ENCODE measurements at places on chromosomes 3 and 15.

- no peak for DNase-seq
Measured at GRCh38 chr15:90710436-90711027, 6.6 kb upstream of the BLM start.

GRCh38 chr3:70824773-70825172, 512.3 kb upstream of the MDFIC2 start:
- no peak for DNase-seq

DNA sequence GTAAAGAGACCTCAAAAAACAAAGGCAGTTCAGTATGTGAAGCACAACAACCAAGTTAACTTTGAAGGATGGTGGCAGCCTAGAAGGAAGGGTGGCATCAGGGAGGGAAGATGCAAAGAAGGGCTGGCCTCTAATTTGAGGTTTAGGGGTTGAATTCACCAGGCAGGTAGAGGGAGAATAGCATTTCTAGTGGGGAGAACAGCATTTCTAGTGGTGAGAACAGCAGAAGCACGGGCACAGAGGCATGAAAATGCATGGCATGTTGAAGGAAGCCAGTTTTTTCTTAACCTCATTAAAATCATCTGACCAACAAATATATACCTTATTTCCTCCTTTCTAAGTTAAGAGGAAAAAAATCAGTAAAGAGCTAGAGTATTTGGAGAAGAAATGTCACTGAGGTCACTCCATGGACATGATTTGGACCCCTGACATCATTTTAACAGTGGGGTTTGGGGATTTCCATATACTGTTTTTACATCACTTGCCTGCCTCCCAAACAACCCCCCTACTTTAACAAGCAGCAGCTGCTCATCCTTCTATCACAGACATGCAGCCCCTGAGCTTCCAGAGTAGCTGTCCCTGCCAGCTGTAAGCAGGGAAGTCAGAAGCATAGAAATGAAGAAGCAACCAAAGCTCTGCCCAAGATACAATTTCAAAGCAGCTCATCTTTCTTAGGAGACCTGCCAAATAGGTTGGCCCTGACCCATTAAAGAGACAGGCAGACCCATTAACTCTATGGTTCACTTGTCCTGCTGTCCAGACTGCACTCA, 2.4 kb upstream of the POPDC2 start:
- DNase-seq: no peak

GRCh38 chr3:180142472-180142871, 105.7 kb upstream of the PEX5L start:
- no peak for DNase-seq

GRCh38 chr3:69445498-69445897, 59.6 kb upstream of the FRMD4B start:
- no peak for DNase-seq

DNA sequence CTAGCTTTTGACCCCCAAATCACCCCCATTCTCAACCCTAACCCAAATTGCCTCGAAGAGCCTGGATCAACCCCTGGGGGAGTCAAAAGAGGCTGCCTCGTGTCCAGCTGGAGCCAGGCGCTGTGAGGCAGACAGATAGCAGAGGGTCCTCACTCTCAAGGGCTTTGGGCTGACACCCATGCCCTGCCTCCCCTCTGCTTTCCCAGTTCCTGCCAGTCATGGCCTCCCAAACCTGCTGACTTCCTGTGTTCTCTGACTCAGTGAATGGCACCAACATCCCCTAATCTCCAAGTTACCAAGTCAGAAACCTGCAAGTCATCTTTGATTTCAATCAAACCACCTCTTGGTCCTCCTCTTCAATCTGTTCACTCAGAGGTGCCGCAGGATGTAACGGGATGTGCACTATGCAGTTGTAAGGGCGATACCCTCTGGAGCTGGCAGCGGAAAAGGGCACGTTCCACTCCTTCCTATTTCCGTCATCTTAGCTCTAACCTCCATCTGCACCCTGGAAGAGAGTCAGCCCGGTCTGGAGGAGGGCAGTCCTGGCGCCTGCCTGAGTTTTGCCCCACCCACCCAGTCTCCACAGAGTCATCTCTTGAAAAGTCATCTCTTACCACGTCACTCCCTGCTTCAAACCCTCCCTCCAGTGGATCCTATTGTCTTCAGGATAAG, 52.4 kb upstream of the FAM174B start:
- no peak for DNase-seq

DNA sequence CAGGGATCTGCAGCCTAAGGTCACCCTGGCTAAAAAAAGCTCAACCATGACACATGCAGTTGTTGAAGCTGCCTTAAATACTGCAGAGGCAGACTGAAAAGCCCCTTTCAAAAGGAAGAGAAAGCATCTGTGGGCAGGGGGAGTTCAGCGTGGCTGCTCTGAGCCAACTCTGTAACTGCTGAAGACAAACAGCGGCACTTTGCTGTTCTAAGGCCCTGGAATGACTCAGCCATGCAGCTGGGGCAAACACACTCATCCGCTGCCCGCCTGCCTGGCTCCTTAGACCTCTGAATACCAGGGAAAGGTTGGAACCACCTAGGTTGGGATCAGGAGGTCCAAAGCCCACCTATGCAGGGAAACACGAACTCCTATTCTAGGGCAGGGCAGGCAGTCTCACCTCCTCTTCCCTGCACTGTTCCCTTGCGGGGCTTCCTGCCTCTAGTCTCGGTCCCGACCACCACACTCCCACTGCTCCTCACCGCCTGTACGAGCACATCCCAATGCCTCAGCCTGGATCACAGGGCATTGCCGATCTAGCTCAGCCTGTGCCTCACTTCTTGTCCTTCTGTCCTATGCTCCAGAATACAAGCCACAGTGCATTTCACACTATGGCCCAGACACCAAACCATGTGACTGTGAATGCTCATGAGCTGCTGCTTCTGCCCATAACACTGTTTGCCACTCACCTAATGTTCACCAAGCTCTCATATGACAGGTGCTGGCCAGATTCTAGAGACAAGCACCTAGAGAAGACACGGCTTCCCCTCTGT, 6.6 kb upstream of the MUSTN1 start:
- no peak for DNase-seq

- no peak for DNase-seq
Measured at GRCh38 chr3:191240486-191240885, 41.4 kb downstream of the OSTN start.

DNA sequence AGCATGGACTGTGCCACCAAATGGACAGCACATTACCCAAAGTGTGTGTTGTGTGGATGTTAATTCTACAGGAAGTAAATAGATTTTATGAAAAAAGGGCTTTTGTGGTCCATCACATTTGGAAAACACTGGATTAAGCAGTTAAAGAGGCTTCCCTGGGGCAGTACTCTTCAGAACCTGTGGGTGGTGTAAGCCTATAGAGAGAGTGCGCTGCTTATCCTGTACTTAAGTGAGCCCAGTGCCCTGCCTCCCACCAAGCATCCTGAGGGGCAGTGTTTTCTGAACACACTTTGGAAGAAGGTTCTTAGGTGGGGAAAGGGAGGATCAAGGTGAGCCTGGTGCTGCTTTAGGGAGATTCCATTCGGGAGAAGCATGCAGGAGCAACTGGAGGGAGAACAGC, 10.9 kb downstream of the TTLL3 start:
- DNase-seq: no peak

GRCh38 chr3:42936157-42936981, 30.4 kb downstream of the ZNF662 start:
- peak; percentile 20 for DNase-seq

GRCh38 chr3:196127308-196128040, 45.6 kb upstream of the TFRC start:
- DNase-seq: no peak

DNA sequence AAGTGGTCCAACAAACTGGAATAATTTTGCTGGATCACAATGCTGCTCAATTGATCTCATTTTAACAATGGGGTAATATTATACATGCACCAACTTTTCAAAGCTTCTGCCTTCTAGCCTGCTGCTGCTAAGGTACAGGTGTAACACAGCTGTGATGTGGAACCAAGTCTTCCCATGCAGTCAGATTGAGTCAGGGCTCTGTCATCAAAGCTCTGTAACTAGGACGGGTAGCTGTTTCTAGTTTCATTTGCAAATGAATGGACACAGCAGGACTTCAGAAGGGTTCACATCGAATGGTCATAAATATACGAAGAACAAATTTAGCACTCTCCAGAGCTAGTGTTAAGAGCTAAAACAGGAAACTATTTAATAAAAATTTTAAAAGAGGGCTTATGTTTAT, 189.2 kb downstream of the USP13 start:
- DNase-seq: no peak

- DNase-seq: no peak
Measured at GRCh38 chr3:49427586-49427985, 1.5 kb downstream of the NICN1 start.

DNA sequence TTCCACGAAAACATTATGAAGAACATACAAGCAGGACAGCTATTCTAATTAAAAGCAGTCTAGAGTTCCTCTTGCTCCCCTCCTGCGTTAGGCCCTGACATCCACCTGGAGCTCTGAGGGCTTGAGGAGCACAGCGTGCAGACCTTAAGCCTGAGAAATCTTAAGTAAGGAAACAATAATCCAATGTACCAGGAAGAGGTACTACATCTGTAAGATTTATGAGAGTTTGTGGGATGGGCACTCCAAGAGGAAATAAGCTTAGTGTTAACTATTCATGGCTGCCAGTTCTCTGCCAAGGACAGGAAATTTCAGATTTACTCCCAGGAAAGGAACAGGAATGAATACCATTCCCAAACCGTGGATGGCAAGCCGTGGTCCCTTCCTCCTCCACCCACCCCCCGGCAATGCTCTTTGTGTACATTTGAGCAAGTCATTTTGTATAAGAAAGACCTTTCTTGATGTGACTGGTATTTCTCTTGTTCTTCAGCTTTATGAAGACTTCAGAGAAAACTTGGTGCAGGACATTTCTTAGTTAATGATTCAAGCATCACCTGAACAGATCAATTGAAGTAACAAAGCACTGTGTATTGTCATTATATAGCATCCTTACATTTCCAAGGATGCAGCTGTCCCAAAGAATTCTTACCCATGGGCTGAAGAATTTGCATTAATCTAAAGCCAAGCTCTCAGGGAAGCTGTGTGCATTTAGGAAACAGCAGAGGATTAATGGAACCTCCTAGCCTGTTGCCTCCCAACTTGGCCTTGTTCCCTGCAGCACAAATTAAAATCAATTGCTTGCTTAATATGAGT, 28.8 kb upstream of the VILL start:
- DNase-seq: no peak

- no peak for DNase-seq
Measured at GRCh38 chr3:66256806-66257205, 36.0 kb downstream of the SLC25A26 start.

DNA sequence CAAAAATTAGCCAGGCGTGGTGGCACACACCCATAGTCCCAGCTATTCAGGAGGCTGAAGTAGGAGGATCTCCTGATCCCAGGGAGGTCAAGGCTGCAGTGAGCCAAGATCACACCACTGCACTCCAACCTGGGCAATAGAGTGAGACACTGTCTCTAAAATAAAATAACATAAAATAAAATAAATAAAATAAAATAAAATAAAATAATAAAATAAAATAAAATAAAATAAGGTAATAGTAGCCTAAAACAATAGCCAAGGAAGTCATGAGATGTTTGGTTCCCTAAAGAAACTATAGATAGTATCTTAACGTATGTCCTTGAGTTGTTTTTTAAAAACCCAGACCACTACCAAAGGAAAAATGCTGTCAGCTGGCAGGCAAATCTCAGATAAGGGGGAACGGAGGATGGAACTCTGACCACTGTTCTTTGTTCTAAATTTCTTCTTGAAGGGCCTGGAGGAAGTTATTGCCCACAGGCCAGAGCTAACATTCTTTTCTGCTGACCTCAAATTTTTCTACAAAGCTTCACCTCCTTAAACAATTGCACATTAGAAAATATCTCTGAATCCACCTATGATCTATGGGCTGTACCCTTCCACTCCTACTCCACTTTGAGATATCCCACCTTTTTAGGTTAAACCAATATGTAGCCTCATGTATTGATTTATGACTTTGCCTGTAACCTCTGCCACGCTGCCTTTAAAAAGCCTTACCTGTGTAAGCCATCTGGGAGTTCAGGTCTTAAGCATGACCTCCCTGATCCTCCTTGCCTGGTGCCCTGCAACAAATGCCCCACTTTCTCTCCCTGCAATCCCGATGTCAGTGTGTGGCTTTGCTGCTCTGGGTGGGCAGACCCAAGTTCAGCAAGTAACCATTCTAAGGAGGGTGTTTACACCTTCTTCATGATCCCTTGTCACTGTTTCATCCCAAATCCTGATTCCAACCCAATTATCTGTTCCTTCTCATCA, 126.2 kb upstream of the BHLHE40 start:
- DNase-seq: no peak

DNA sequence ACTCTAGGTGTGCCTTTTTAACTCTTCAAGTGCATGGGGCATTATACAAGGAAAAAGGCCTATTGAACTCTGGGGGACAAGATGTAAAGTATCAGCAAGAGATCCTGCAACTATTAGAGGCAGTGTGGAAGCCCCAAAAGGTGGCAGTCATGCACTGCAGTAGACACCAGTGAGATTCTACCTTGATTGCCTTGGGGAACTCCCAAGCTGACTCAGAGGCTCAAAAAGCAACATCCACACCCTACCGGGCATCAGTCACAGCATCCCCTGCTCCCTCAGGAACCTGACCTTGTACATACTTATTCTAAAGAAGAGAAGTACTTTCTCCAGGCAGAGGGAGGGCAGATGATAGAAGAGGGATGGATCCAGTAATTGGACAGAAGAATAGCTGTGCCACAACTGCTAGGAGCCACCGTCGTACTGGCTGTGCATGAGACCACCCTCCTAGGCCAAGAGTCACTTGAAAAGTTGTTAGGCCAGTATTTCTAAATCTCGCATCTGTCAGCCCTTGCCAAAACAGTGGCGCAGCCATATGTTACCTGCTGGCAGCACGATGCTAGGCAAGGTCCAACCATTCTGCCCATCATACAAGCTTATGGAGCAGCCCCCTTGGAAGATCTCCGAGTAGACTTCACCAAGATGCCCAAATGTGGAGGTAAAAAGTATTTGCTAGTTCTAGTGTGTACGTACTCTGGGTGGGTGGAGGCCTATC, 523.1 kb upstream of the FRG2C start:
- DNase-seq: no peak

DNA sequence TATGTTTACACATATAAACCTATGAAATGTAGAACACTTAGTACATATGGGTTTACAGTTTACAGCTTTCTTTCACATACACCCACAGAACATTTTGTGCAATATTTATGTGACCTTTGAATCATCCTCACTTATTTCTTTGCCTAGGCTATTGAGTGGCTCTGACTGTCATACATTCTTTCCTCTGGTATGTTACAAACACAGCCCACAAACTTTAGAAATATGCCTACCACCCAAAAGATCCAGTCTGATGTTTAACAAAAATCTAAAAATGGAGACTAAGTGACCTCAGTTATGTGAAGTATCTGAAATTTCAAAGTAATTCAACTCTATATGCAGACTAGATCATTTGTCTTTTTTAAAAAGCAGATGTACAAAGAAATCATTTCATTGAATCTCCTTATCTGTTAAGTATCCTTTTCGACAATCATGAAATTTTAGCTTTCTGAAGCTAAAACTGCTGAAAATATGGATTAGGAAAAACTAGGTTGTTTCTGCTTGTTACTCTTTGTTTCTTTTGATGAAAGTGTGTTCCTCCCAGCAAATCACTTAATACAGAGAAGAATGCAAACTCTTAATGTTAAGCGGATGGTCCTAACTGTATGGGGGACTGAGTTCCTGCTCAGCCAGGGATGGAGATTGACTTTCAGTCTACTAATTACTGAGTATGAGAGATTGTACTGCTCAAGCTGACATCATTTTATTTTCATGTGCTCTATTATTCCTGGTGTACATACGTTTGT, 27.7 kb downstream of the CCDC54 start:
- DNase-seq: no peak

GRCh38 chr15:33636958-33637357, 326.2 kb downstream of the RYR3 start:
- no peak for DNase-seq

All from right renal pelvis (tissue), 4 donors.